Fibroblast of villous mesenchyme (primary cell): ENCODE measurements at places on chromosomes 2 and 18. TPM values are rescaled to one million over a fixed set of nuclear protein-coding genes. Genes with fewer than 3 reads are reported as not detected.

MYOM1 gene
- total RNA-seq = 0.32 and 0.86 TPM in 2 replicates

DNA sequence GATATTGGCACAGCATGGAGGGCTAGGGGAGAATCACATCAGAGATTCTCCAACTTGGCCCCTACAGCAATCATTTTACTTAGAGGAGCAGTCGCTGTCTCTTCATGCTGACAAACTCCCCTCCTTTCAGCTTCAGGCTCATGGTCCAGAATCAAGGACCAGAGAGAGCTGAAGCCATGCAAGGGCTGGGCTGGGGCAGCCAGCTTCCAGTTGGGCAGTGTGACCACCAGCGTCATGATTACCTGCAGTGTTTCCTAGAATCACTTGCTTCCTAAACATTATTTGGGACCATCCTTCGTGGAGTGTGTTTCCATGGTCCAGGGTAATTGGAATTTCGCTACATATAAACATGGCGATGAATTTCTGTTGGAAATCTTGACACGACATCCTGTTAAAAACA is 54.4 kb downstream of the CAPN13 start:
- DNase-seq = no peak

PKDCC gene
- total RNA-seq = 8.2 and 31.2 TPM in 2 replicates

NEMP2 gene
- total RNA-seq = 3.9 and 5.6 TPM in 2 replicates

GRCh38 chr2:47198985-47199451 is 43.9 kb upstream of the STPG4 start:
- peak; percentile 99 for DNase-seq

RNF144A gene
- total RNA-seq = 4.3 and 7.7 TPM in 2 replicates

DNA sequence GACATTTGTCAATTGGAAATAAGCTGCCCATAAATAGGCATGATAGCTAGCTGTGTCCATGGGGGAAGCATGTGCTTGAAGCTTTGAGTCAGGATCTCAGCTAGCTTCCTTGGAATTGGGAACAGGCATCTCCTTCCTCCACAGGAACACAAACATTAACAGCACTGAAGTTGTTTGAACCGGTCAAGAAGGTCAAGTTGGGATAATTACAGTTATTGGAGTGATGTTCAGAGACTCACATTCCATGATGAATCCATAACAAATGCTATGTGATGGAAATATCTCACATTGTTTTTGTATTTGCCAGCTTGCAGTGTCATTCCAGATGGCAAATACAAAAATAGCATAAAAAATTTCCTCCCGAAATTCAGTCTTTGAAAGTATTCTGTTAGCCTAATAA is 347.6 kb upstream of the SMIM21 start:
- no peak for DNase-seq

DNA sequence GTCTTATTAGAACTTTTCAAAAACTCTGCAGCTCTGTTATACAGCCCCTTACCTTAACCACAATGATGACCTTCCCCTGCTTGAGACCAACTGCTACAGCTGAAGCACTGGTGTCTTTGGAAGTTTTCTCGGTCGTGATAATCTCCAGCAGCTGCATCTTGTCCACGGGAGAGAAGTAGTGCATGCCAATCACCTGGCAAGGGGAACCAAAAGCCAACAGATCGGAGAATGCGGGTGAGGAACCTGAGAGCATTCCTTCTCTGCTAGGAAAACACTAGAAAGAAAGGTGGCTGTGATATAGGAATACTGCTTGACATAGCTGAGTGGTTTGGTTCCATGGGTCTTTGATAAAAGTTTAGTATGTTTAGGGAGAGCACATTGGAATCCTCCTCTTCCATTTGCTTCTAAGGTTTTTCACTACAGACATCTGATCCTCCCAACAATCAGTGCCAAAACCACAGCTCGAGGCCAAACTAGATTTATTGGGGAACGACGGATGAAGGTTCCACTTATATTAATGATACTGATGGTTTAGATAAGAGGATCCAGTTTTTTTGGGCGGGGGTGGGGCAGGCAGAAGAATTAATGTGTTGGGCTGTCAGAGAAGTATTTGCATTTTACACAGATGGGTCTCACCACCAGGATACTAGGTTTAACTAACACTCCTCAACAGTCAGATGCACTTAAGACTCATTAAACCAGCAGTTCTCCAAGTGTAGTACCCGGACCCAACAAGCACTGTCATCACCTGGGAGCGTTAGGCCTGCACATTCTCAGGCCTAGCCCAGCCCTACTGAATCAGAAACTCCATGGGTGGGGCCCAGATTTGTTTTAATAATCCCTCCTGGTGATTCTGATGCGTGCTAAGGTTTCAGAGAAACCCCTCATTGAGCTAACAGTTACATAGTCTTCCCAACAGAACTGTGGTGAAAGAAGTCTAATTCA is 22.4 kb downstream of the GAREM2 start:
- DNase-seq = peak; percentile 11

MBD1 gene
- total RNA-seq = 69.5 and 70.9 TPM in 2 replicates

DNA sequence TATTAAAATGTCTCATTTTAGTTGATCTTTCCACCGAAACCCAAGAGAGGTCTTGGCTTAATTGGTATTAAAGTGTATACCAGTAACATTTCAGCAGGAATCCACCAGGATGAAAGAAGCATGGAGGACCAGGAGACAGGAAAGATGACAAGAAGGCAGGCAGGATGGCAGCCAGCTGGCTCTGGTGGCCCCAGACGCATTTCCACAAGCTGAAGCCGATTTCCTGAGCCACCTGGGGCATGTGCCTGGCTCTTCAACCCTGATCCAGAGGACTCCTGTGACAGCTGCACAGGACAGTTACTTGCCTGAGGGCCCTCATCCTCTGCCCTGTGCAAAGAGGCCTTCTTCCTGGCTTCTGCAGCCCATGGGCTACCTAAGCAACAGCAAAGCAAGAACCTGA is 56.9 kb upstream of the NFU1 start:
- no peak for DNase-seq

DNA sequence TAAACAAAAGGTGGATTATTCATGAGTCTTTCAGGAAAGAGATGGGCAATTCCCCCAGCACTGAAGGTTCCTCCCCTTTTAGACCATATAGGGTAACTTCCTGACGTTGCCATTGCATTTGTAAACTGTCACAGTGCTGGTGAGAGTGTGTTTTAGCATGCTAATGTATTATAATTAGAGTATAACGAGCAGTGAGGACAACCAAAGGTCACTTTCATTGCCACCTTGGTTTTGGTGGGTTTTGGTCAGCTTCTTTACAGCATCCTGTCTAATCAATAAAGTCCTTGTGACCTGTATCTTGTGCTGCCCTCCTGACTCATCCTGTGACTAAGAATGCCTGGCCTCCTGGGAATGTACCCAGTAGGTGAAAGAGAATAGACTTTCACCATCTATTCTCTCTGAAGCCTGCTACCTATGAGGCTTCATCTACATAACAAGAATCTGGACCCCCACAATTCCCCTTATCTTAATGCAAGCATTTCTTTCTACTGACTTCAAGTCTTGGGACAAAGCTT is 148.7 kb downstream of the CABLES1 start:
- no peak for DNase-seq

GRCh38 chr2:109270505-109271312 is 141.7 kb downstream of the SH3RF3 start:
- DNase-seq = no peak
